ENCODE measurements at places on chromosomes 11 and 22.

- peak; percentile 17 for DNase-seq
Measured at GRCh38 chr22:25410849-25411248, 153.6 kb upstream of the GRK3 start.

- DNase-seq, result peak; percentile 24
Measured at GRCh38 chr11:64772303-64773018, 5.9 kb downstream of the SF1 start.

DNA sequence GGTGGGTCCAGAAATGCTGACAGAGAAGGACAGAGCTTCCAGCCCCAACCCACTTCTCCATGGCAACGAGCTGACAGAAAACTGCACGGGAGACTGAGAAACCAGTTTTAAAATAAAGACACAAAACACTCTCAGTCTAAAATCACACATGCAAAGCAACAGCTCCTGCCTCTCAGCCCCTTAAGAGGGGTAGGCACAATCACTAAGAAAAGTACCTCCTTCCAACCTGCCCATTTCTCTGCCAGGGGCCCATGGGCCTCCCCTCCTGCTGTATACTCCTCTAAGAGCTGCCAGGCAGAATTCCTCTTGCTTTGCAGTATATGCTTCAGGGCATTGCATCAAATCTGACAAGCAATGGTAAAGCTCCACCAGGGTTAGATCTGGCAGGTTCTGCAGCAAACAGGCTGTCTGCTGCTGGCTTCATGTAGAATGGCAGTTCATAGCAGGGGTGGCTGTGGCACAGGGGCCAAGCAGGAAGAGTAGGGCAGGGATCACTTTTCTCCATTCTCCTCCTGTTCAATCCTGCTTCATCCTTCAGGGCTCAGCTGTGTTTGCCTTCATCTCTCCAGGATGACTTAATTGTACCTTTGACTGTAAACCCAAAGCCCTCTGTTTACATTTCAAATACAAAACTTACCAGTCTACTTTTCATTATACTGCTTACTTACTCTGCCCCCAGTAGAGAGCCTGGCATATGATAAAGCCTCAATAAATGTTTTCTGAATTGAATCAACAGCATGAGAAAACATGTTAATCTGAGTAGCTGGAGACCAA, 77.7 kb downstream of the KCNC1 start:
- DNase-seq, result no peak

DNA sequence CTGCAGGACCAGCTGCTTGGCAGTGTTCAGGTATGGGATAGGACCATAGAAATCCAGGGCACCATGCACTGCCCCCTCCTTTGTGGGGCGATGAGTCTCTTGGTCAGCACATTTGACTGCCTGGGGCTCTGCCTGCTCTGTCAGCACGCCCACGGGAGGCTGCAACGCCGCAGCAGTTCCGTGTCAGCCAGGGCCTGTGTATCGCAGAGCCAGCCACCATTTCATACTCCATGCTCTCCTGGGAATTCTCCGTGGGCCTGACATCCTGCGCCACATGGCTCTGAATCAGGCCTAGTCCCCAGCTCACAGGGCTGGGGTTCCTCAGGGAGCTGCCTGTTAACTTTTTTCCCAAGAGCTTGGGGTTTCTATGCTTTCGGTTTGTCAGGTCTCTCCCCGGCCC, 16.9 kb upstream of the RELT start:
- no peak for DNase-seq

DNA sequence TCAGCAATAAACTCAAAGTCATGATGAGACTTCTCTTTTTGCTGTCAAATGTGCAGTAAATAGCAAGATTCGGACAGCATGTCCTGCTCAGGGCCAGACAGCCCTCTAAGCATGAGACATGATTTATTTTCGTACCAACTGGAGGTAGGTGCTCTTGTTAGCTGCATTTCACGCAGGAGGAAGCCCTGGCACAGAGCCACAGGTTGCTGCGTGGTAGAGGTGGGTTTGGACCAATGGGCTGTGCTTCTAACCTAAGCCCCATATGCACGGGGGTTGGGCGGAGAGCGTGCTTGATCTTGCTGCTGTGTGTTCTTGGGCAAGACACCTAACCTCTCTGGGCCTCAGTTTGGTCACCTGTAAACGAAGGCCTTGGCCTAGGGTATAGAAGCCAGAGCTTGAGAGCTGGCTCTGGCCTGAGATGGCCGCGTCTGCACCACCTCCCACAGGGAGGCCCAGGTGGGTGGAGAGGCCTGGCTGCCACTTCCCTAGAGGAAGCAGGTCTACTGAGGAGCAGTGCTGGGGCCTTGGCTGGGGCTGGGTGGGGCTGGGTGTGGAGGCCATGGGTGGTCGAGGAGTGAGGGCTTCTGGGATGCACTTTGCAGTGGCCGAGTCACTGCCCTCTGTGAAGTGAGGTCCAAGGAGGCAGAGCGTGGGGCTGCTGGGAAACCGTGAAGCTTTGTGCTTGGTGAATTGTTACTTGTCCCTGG, 38.5 kb upstream of the GRAMD4 start:
- no peak for DNase-seq

DNA sequence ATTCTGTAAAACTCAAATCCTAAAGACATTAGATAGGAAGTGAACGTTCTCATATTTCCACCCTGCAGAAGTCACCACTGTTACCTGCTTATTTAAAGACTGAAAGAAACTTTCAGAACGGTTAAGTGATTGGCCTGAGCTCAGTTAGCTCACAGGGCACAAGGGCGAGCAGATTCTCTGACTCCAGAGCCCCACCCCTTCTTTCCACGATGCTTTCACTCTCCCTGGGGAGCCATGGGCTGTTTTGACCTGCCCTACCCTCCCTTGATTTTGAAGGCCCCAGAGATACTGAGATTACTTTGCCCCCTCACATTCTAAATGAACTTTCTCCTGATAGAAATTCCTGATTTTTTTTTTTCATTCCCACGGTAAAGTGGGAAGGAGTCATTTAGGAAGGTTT, 33.9 kb downstream of the ARHGAP1 start:
- no peak for DNase-seq

DNA sequence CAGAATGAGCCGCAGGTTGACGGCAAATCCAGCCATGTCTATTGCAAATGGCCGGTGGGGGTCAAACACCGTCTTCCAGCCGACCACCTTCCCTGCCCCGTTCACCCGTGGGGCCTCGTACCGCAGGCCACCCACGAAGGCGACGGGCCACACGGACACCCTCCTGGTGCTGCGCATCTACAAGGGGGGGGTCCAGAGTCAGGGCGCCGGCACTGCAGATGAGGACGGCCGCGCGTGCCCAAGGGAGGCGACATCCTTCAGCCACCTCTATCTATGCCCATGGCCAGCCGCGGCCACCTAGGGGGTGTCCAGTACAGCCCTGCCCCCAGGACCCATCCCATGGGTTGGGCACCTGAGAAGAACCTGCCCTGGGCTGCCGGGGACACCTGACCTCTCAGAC, 29.2 kb downstream of the B3GAT1 start:
- DNase-seq, result no peak

DNA sequence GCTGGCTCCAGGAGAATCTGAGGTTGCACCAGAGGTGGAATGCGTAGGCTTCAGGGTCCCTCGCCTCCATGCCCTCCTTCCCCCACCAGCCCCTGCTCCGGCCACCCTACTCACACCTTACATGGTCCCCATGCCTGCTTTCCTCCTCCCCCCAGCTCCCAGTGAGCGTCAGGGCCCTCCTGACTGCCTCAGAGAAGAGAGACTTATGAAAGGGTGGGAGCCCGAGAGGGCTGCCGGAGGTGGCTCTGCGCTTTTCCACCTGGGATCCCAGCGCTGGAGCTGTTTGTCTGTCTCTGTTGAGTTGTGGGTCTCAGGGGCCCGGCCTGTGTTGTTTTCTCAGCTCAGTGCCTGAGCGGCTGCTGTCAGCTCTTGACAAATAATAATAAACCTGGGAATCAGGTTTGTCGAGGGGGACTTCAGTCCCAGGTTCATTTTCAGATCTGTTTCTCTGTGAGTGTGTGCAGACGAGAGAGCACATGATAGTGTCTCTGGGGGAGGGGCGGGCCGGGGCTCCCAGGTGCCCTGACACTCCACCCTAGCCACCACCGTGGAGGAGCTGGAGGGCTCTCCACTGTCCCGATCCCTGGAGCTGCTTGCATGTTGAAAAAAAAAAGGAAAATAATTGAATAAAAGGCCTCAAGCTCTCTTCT, 153.7 kb downstream of the FEZ1 start:
- DNase-seq, result no peak

DNA sequence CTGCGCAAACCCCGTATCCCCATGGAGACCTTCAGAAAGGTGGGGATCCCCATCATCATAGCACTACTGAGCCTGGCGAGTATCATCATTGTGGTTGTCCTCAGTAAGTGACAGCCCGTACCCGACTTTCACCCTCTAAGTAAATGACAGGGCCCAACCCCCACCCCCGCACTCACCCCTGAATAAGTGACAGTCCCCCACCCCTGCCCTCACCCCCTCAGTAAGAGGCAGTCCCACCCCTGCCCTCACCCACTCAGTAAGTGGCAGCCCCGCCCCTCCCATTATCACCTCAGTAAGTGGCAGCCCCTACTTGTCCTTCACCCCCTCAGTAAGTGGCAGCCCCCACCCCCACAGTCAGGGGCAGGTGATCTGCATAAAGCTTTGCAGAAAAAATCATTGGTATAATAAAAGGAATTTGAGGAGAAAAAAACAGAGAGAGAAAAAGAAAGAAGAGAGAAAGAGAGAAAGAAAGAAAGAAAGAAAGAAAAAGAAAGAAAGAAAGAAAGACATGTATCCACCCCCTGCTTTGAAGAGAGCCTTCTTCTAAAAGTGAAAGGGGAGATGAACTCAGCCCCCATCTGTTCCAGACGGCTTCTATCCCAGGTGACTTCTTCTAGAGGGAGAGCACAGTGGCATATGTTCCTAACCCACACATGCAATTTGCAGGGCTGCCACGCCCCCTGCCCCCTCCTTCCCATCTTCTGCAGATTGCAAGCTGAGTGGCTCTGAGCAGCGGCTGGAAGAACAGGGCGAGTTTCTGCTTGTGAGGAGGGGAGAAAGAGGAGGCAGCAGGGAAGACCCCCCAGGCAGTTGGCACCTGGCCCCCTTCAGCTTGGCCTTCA, 12.5 kb upstream of the SMIM35 start:
- no peak for DNase-seq

GRCh38 chr11:38060920-38061319, 1462.9 kb upstream of the RAG2 start:
- no peak for DNase-seq

- no peak for DNase-seq
Measured at GRCh38 chr11:69641681-69642548, 959 bp downstream of the CCND1 start.

GRCh38 chr11:85815186-85815931, 4.4 kb upstream of the SYTL2 start:
- no peak for DNase-seq

- DNase-seq, result no peak
Measured at GRCh38 chr11:76578654-76579055, 91.9 kb downstream of the LRRC32 start.

GRCh38 chr22:35037089-35037488, 28.9 kb upstream of the ISX start:
- DNase-seq, result no peak

DNA sequence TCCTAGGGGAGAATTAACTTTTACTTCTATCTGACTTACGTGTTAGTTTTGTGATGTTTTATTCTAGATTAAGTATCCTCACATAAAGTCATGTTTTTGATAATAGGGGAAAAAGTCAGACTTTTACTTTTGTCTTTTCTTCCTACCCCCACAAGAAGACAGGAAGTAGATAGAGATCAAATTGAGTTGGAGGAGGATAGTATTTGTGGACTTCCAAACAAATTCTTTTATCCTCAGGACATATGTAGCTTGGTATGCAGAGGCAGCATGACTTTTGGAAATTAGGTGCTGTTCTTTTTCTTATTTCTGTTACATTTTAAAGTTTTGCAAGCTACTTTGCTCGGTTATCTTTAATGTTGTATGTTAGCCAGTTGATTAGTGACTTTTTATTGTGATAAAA, 61.4 kb downstream of the MTMR3 start:
- DNase-seq, result no peak

- DNase-seq, result no peak
Measured at GRCh38 chr11:120695426-120695825, 183.9 kb downstream of the GRIK4 start.

GRCh38 chr11:76161261-76161961, 44.9 kb downstream of the WNT11 start:
- no peak for DNase-seq

GRCh38 chr11:923691-924405, 1.8 kb upstream of the AP2A2 start:
- no peak for DNase-seq

GRCh38 chr11:36065436-36065835, 121.6 kb downstream of the LDLRAD3 start:
- DNase-seq, result no peak

GRCh38 chr22:36781656-36782627, 6.0 kb upstream of the IFT27 start:
- DNase-seq, result peak; percentile 90

DNA sequence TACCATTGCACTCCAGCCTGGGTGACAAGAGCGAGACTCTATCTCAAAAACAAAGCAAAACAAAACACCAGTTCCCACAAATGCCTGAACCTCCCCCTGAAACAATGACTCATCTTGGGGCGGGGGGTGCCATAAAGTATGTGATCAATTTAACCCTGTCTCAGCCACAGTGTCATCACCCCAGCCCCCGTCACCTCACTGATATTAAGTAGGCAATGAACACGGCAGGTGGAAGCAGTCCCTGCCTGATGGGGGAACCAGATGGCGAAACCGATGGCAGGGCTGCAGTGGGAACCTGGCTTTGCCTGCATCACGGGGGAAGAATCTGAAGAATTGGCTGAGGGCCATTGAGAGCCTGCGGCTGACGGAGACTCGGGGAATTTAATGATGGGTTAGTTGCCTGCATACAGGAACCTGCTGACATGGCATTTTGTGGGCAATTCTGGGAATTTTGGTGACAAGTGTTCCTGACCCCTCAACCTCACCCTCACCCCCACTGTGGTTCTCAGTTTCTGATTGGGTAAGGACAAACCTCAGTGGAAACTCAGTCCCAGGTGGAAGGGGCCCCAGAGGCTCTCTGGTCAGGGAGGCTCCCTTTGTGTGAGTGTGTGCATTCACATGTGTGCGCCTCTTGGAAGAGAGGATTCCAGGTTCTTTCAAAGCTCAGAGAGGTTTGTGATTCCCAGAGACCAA, 39.1 kb upstream of the SHISAL1 start:
- DNase-seq, result no peak

DNA sequence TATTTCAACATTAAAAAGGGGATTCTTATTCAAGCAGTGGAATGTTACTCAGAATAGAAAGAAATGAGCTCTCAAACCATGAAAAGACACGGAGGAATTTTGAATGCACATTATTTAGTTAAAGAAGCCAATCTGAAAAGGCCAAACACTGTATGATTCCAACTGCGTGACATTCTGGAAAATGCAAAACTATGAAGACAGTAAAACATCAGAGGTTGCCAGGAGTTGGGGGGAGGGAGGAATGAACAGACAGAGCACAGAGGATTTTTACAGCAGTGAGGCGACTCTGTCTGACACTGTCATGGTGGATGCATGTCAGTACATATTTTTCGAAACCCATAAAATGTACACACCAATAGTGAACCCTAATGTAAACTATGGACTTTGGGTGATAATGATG, 22.9 kb upstream of the THY1 start:
- DNase-seq, result no peak

GRCh38 chr22:44878483-44879300, 126.3 kb downstream of the ARHGAP8 start:
- no peak for DNase-seq

- DNase-seq, result no peak
Measured at GRCh38 chr11:75262961-75263852, 22.6 kb downstream of the TPBGL start.

Measured in GM10248 (cell line).